ENCODE measurements at places on chromosomes 6 and 20.

GRCh38 chr20:17062712-17063111, 164.1 kb upstream of the PCSK2 start:
- no peak for DNase-seq

GRCh38 chr6:9025796-9026394, 590.5 kb upstream of the SLC35B3 start:
- no peak for DNase-seq

- no peak for DNase-seq
Measured at GRCh38 chr6:166419717-166420116, 37.0 kb upstream of the MPC1 start.

GRCh38 chr6:94751641-94752329, 825.5 kb upstream of the MANEA start:
- DNase-seq: no peak

- DNase-seq: no peak
Measured at GRCh38 chr20:46028110-46028509, 905 bp upstream of the SLC12A5 start.

- DNase-seq: peak; percentile 60
Measured at GRCh38 chr6:33700391-33701050, 11.0 kb downstream of the UQCC2 start.

DNA sequence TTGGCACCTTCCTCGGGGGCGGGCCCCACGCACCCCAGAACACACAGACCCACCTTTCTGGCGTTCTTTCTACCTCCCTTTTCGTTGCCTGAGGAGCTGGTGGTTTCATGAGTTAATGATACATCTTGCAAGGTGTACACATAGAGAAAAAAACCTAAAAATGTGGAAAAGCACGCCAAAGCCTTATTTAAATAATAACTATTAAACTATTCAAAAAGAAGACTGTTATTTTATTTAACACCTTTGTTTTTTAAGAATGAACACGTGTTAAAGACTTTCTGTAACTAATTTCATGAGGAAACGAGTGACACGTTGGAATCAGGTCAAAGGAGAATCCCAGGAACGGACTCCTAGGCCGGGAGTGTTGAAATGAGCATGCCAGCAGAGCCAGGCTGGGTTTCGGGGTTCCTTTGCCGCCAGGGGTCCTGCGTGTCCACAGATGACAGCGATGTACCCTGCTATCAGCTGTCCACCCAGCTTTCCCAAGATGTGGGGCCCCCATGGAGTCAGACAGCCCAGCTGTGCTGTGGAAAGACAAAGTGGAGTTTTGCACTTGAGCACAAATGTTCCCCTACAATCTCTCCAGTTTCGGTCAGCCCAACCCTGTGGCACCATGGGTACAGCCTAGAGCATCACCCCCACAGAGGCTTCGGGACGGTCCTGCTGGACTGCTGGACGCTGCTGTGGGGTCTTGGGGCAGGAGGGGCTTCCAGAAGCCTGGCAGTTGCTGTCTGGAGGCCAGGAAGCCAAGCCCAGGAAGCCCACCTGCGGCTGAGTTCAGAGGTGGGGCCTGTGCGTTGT, 16.1 kb downstream of the SLC17A9 start:
- DNase-seq: no peak

- DNase-seq: no peak
Measured at GRCh38 chr20:4563534-4563933, 158.2 kb upstream of the PRND start.

DNA sequence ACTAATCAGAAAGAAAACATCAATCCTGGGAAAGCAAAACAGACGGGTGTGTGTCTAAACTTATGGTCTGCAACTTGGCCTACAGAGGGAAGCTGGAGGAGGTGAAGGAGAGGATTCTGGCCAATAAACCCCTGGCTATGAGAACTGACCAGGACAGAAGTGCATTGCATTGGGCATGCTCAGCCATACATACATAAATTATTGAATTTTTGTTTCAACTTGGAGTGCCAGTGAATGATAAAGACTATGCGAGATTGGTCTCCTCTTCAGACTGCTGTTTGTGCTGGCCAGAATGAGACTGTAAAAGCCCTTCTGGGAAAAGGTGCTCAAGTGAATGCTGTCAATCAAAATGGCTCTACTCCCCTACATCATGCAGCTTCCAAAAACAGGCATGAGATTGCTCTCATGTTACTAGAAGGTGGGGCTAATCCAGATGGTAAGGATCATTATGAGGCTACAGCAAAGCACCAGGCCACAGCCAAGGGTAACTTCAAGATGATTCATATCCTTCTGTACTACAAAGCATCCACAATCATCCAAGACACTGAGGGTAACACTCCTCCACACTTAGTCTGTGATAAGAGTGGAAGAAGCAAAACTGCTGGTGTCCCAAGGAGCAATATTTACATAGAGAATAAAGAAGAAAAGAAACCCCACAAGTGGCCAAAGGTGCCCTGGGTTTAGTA, 17.4 kb downstream of the ADNP start:
- no peak for DNase-seq

DNA sequence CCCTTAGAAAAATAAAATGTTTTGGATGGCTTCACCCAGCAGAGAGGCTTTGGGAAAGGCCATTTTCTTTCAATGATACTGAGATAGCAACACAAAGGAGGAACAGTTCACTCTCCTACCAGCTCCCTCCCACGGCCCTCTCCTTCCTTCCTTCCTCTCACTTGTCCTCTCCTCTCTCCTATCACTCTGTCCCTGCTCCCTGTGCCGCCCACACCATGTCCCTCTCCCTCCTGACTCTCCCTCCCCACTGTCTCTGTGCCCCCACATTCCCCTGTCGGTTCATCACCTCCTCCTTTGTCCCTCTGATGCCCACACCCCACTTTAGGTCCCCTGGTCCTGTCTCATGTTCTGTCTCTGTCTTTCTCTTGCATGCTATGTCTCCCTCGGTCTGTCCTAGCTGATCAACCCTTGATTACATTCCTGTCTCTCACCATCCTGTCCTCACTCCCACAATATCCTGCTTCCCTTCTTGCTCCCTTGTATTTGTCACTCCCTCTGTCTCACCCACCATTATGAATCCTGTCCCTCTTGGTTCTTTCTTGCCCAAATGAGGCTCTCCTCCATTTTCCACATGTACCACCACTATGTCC, 30.1 kb downstream of the ELMO2 start:
- no peak for DNase-seq

DNA sequence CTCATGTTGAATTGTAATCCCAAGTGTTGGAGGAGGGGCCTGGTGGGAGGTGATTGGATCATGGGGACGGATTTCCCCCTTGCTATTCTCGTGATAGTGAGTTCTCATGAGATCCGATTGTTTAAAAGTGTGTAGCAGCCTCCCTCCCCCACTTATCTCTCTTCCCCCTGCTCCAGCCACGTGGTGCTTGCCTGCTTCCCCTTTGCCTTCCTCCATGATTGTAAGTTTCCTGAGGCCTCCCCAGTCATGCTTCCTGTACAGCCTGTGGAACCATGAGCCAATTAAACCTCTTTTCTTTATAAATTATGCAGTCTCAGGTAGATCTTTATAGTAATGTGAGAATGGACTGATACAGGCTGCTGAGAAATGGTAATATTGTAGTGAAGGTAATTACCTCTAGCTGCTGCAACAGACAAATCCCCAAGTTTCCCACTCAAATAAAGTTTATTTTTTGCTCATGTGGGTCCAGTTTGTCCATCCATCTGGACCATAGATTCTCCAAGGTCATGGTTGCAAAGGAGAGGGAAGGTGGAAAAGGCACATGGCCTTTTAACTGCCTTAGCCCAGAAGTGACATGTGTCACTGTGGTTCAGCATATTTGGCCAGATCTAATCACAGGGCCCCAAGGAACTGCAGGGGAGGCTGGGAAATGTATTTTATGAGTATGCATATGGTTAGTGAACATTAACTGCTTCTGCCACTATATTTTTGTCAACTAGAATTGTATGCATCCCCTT, 89.2 kb downstream of the TRMT11 start:
- DNase-seq: no peak

Data from NCI-H526 (cell line).